ENCODE measurements at places on chromosomes 16 and 17.
A peak's percentile ranks its signal among the peaks of the same experiment; 100 is the strongest.

DNA sequence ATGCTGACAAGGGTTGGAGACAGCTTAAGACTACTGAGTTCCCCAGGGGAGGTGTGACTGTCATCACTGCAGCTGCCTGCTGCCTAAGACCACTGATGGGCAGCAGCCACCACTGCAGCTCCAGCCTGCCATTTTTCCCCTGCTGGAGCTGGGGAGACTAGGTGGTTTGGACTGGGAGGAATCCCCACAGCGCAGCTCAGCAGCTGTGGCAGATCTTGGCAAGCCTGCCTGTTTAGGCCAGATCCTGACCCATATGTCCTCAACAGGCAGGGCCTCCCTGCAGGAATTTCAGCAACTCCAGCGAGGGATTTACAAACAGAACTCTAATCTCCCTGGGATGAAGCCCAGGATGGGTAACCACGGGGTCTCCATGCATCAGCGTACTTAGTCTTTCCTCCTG is 356.4 kb upstream of the TOM1L1 start:
- no peak for DNase-seq

DNA sequence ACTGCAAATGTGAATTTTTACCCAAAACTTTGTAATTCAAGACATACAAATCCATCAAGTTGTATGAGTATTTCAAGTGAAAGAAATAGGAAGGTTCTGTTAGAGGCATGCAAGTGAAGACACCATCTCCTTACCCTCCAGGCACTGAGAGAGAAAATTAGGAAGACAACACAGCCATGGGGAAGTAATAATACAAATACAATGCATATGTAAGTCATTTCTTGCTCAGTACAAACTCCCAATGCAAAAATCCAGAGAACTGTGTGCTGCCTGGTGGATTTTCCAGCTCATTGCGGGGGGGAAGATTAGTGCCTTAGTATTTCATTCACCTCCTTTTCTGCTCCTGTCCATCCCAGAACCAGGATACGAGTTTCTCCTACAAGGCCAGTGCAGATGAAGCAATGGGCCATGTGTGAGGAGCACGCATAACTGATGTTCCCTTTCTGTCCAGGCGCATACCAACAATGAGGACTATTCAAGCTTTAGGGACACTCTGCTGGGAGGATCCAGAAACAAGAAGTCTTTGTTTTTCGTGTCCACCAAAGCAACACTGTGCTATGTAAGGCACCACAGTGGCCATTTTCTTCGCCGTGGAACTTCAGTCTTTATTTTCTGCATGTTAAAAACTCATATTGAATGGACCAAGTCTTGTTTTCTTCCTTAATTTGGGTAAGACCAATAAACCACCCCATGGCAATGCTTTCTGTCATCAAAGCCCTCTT is 143.7 kb upstream of the RCVRN start:
- peak; percentile 88 for DNase-seq

GRCh38 chr17:58996968-58997367 is 109.7 kb downstream of the TRIM37 start:
- no peak for DNase-seq

GRCh38 chr17:32019228-32019627 is 12.0 kb downstream of the LRRC37B start:
- no peak for DNase-seq

DNA sequence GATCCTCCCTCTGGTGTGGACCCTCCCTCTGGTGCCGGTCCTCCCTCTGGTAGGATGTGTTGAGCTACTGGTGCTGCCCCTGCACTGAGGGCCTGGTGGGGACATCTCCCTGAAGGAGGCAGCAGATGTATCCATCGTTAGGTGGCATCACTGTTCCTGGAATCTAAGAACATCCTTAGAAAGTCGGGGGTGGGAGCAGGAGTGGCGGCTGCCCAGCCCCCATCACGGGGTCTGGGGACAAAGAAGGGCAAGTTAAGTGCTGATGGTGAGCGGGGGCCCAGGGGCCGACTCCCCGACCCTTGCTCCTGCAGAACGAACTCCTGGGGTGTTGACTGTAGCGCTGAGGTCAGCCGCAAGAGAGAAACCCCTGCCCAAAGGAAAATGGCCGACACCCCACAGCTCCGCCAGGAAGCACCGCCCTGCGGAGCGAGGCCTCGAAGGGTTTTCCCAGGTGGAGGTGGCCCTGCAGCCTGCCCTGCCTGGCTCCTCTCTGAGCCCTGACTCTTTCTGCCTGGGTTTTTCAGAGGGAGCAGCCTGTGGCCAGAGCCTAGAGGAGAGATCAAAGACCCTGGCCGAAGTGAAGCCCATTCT is 5.5 kb downstream of the CTU2 start:
- no peak for DNase-seq

GRCh38 chr17:16973760-16974540 is 2.0 kb upstream of the TNFRSF13B start:
- DNase-seq: no peak

DNA sequence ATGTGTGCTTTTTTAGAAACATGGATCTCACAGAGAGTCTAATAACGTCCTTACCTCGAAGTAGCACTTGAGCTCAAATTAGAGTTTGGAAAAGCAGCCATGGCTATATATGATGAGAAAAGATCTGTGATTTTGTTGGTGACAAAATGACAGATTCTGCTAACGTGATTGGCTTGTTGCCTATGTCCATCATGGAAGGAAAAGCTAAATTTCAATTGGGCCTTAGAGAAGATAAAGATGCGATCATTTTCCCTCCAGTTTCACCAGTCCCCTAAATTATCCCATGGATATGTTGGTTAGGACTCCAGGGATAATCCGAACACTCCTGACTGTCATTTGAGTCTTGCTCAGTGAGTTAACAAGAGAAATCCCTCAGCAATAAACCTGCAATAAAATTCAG is 175.8 kb downstream of the C16orf95 start:
- DNase-seq: no peak

- no peak for DNase-seq
These were observed 49.1 kb downstream of the TBC1D16 start for GRCh38 chr17:79986411-79987186.
